ENCODE measurements at places on chromosomes 7 and 10. TPM values are rescaled to one million over a fixed set of nuclear protein-coding genes. Genes with fewer than 3 reads are reported as not detected.

Gene CAMK2B
- 0.31 TPM for polyA plus RNA-seq

Gene DOCK4
- 6.2 TPM for polyA plus RNA-seq

Gene RTKN2
- polyA plus RNA-seq, result 2.2 TPM

Gene CEP55
- 17.7 TPM for polyA plus RNA-seq

Gene CHN2
- 1.6 TPM for polyA plus RNA-seq

Data from keratinocyte (primary cell).